ENCODE measurements at places on chromosomes 2 and 18. TPM values are rescaled to one million over a fixed set of nuclear protein-coding genes. Genes with fewer than 3 reads are reported as not detected.

GRCh38 chr2:190481339-190481738, 53.2 kb downstream of the NEMP2 start:
- DNase-seq: no peak

DNA sequence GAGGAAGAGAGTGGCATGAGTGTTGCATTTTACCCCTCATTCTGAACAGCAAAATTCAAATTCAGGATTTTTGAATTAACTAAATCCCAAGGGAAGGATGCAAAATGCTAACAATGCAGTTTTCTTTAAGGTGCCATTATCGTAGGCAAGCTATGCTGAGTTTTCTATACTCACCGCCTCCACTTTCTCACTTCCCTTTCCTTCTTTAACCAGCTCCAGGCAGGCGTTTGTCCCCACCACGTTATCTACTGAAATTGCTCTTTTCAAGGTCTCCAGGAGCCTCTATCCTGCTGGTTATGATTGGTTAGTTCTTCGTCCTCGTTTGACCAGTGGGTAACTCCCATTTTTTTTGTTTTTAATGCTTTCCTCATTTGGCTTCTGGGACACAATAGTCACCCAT, 1.8 kb upstream of the CPO start:
- DNase-seq: no peak

DNA sequence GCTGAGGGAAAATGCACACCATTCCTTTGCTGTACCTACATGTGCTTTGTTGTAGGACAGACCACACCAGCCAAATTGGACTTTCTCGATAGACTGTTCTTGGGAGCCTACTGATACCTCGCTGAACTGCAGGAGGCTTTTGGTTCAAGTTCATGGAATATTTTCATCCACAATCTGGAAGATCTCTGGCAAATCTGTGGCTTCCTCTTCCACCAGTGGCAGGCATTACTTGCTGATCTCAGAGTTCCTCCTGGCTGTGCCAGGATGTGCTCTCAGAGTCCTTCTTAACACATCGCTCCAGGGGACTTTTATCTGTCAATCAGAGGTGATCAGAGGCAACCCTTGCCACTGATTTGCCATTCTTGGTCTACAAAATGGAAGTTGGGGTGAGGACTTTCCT, 87.7 kb downstream of the PTGR3 start:
- DNase-seq: no peak

- no peak for DNase-seq
These were observed 91.0 kb upstream of the RND3 start for GRCh38 chr2:150578481-150578880.

- peak; percentile 17 for DNase-seq
These were observed 12.3 kb downstream of the FLACC1 start for GRCh38 chr2:201344663-201345366.

DNA sequence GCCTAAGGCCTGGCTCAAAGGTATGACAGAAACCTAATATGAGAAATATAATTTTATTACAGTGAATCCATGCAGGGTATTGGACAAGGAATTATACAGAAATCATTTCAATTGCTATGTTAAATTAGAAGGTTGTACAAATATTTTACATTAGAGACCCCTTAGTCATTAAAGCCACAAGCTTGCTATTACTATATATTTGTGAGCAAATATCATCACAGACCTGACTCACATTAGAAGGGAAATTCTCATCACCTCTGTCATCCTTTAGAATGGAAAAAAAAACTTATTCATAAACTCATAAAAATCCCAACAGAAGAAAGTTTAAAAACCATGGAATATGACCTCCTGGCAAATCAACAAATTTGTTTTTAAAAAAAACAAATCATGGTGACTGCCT, 277.9 kb downstream of the DCC start:
- DNase-seq: peak; percentile 68

DNA sequence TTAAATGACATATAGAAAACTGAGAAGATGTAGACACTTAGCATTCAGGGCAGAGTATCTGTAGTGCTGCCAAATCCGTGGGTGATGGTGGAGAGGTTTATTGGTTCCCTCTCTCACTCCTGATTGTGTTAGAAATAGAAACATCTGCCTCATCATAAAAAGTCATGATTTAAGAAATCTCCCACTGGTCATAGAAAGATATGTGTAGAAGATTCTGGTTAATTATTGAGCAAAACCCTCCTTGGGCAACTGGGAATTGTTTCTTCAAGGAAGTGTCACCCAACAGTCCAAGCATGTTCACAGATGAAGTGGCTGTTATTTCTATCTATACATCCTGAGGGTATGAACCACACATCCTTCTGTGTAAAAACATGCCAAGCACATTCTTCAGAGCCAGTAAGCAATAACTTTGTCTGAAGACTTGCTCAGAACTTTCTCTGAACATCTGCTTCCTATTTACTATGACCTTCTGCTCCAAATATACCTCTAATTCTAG, 33.6 kb upstream of the CHRNA1 start:
- no peak for DNase-seq

GRCh38 chr2:68196120-68196716, 38.5 kb downstream of the PNO1 start:
- peak; percentile 76 for DNase-seq

DNA sequence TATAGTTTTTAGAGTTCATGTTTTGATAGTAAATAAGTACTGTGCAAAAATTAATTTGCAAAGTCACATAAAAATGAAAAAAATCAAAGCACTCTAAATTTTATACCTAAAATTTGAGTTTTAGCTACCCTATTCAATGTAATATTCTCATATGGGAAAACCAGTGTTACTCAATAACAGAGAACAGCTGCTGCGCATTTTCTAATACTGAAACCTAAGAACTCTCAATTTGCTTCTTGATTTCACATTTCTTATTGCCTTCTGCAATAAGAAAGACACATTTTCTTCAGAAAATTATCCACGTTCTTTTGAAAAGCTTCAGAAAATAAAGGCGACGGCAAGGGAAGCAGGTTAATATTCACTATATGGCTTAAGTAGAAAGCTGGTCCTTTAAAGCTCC, 199.1 kb upstream of the CCDC150 start:
- DNase-seq: no peak

DNA sequence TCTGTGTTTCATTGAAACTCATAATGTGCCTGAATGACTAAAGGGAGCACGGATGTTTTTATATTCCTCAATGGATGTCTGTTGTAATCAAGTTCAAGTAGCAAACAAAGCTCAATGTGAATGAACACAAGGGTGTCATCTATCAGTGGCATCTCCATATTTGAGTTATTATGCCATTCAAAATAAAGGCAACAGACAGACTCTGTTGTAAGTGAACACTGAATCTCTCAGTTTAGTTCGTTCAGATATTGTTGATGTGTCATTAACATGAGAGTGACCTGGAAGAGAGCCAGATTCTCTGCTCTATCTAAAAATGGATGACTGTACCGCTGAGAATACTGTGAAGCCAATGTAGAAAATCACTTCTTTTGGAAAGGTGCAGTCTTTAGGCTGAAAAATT, 118.7 kb downstream of the NUP35 start:
- DNase-seq: peak; percentile 43

- peak; percentile 32 for DNase-seq
These were observed 63.5 kb downstream of the PLA2R1 start for GRCh38 chr2:159998961-159999360.

DNA sequence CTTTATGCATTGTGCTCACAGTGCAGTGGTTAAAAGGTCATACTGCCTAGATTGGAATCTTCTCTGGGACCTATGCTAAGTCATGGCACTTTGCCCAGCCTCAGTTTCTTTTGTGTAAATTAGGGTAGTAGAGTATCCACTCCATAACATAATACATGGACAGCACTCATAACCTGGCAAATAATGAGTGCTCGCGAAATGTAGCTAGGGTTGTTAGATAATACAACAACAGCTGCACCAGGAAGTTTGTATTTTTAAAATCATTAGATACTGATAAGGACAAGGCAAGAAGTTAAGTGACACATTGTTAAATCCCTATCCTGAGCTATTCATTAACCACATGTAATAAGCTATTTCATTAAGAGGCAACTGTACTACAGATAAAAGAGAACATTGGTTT, 13.8 kb upstream of the PLA2R1 start:
- no peak for DNase-seq

DNA sequence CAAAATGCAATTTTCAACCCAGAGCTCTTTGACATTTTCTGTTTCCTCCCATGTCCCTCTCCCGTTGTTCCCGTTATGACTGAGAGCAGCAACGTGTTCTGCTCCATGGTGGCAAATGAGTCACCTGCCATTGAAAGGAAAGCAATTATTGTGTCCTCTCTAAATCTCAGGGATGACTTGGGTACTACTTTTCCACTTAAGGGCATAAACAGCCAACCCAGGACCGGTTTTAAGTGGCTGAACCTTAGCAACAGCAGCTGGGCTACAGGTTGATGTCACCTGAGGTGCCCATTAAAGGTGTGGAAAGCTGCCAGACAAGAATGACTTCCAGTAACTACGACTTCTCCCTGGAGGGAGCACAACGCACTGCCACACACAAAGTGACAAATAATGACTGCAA, 236.8 kb downstream of the NCKAP5 start:
- no peak for DNase-seq

- DNase-seq: peak; percentile 63
These were observed 42.5 kb upstream of the PID1 start for GRCh38 chr2:229313591-229313990.

- no peak for DNase-seq
These were observed 195.4 kb upstream of the HDAC4 start for GRCh38 chr2:239596253-239596652.

GRCh38 chr2:112834396-112835037, 2.1 kb downstream of the IL1B start:
- DNase-seq: peak; percentile 75

- DNase-seq: no peak
These were observed 18.8 kb downstream of the TMEM185B start for GRCh38 chr2:120204417-120204816.

GRCh38 chr18:38575648-38576047, 1010.0 kb upstream of the CELF4 start:
- DNase-seq: no peak

DNA sequence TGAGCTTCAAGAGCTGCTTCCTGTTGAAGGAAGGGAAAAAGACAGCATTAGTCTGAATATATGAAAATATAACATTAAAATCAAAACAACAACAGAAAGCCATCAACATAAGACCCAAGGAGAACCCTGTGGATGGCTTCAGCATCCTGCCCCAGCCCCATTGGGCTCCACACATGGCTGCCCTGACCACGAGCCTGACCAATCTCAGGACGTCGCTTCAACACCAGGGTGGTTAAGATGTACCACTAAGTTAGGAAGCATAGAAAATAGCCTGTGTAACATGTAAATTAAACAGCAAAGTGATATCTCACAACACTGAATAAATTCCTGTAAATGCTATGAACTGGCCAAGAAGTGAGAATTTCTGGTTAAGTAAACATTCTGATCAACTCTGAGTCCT, 77.2 kb upstream of the CD226 start:
- no peak for DNase-seq

DNA sequence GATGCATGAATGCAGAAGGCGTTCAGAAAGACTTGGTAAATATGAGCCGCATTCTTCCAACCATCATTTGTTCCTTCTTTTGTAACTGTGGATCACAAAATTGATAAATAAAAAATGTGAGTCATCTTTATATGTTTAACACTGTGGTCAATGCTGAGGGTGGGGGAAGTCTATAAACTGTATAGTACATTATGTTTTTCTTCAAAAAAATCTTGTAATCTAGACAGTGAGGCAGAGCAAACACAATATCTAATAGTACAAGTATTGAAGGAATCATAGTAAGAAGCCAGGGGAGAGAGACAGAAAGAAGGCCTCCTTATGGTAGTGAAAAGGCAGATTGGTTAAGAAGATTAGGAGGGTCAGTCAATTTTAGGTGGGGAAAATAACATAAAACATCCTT, 30.7 kb upstream of the CALCRL start:
- DNase-seq: peak; percentile 37

GRCh38 chr18:44826418-44827259, 146.0 kb downstream of the SETBP1 start:
- peak; percentile 63 for DNase-seq

DNA sequence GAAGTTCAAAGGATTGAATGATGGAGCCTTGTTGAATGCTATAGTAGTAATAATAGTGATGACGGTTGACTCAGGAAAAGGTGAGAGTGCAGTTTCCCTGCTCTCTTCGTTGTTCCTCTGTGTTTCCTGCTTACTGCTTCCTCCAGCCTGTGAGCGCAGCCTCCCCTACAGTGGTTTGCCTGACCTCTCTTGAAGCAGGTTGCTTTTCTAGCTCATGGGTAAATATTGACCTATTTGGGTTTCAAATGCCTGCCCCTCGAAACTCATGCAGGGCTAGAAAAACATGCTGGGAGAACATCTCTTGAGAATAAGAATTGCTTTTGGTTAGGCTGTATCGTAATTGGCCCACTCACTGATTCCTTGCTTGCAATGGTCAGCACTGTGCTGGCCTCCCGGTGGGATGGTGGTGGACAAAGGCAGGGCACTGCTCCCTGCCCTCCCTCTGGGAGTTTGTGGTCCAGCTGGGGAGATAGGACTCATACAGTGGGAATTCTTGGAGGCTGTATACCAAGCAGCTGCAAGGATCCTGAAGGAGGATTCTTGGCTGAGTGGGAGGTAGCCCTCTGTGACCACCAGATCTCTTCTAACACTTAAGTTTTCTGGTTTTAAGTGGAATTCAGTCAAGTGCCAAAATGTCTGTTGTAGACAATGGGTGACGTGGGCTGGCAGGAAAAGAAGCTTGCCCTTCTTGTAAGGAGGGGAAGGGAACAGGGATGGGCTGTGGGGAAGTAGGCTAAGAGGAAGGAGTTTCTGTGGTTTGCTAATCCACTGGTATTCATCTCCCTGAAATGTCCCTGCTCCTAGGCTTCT, 5.4 kb upstream of the RNF181 start:
- DNase-seq: peak; percentile 32

- DNase-seq: no peak
These were observed 46.7 kb downstream of the FANCL start for GRCh38 chr2:58194458-58194857.

- DNase-seq: peak; percentile 30
These were observed 833 bp downstream of the AFG3L2 start for GRCh38 chr18:12376034-12376753.

The GLB1L gene
- total RNA-seq: 6.0 TPM

The PLCD4 gene
- 11.7 TPM for total RNA-seq

The SLC39A6 gene
- 18.3 TPM for total RNA-seq

The C2orf80 gene
- not detected for total RNA-seq

The FNDC4 gene
- total RNA-seq: 1.7 TPM

The CD302 gene
- total RNA-seq: 8.5 TPM

The STON1 gene
- 1.2 TPM for total RNA-seq

The SP140 gene
- total RNA-seq: 1.7 TPM

The DLGAP1 gene
- not detected for total RNA-seq

The RALB gene
- total RNA-seq: 57.9 TPM

The FAM124B gene
- total RNA-seq: not detected

The MXD1 gene
- 7.0 TPM for total RNA-seq

All from PC-3 (cell line).